HEK293T (cell line): ENCODE measurements at places on chromosomes 5 and 9.

- no peak for DNase-seq
Observed at GRCh38 chr9:123090198-123090896, 56.9 kb downstream of the GPR21 start.

DNA sequence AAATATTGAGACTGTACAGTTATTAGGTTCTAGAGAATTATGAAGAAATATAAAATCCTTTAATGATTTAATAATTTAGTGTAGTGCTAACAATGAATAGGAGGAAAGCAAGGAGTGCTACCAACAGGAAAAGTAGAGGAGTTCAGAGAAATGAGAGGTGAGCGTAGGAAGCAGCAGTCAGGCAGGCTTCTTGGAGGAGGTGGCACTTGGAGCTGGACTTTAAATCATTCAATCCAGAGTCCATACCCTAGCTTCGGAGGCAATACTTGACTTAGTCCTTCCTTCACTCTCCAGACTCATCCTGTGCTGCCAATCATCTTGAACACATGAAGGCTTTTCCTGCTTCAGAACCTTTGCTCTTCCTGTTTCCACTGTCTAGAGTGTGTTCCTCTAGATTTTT is 254.3 kb downstream of the GRIA1 start:
- DNase-seq, result no peak

- no peak for DNase-seq
Observed at GRCh38 chr5:28254846-28255245, 1216.5 kb upstream of the CDH9 start.

DNA sequence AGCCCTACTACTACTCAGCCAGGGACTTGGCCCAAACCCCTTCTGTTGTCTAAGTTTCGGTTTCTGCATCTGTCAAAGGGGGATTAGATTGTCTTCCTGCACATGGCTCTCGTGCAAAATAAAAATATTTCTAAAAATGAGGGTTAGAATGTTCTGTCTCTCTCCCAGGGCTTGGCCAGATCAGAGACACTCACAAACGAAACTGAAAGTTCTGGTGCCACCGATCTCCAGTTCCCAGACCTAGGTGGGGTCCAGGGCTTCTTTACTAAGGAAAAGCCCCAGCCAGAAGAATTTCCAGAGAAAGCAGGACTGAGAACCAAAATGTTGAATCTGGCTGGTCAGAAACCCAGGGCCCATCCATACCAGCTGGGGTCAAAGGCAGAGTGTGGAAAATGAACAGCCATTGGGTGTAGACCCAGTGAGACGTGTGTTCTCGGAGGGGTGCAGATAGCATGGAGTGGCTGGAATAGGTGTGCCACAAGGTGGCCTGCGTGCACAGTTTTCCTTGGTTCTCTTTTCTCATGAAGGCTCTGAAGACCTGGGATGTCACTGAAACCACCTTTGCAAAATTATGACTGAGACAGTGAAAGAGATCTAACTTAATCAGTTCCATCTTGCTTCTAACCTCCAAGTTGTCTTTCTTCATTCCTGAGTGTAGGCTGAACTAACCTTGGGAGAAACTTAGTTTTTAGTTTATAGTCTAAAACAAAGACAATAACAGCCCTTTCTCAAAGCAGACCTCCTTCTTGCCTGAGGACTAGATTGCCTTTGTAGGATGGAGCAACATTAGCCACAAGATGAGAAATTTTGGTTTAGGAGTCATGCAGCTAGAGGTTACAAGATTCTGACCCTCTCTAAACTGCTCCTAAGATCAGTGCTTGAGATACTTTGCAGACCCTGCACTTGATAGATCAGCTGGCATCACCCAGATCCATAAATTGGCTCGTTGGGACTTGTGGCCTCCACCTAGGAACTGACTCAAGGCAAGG is 2.3 kb upstream of the SLC23A1 start:
- no peak for DNase-seq

DNA sequence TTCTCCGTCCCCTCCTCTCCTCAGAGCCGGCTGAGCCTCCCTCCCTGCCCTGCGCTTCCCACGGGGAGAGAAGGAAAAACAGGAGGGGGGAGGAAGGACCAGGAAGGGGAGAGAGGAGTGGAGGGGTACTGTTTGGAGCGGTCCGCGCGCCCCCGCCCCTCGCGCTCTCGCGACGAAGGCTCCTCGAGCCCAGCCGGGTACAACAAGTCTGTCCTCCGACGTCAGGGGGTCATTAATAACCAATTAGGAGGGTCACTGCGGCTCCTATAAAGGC is 480 bp upstream of the PRDM12 start:
- DNase-seq, result no peak
